ENCODE measurements at places on chromosomes 4 and X.

- no peak for DNase-seq
Measured at GRCh38 chr4:53551958-53552357, 39.3 kb downstream of the LNX1 start.

GRCh38 chrX:43743100-43743822, 87.2 kb downstream of the MAOA start:
- DNase-seq = no peak

- no peak for DNase-seq
Measured at GRCh38 chr4:181659876-181660275, 583.3 kb upstream of the TENM3 start.

GRCh38 chr4:90641861-90642599, 514.8 kb downstream of the CCSER1 start:
- DNase-seq = no peak
